ENCODE measurements at places on chromosomes 12 and 14.

DNA sequence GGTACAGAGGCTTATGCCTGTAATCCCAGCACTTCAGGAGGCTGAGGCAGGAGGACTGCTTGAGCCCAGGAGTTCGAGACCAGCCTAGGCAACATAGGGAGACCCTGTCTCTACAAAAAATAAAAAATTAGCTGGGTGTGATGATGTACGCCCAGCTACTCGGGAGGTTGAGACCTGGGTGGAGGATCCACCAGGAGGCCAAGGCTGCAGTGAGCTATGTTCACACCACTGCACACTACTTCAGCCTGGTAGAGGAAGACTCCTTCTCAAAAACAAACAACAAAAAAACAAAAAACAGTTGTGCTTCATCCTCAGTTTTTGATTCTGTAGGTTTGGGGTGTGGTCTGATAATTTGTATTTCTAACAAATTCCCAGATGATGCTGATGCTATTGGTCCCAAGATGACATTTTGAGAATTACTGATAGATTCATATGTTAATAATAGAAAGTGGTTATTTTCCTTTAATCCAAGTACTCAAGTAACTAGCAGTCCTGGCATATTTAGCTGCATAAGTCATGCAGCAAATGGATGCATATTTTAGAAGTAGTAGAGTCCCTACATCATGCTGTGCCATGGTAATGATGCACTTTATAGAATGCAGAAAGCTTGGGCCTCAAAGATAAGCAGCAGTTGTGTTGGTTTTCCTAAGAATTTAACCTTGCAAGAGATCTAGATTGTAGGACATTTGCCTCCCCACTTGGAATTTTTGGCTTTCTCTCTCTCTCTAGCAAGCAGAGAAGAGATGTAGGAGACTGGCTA, 76.1 kb upstream of the PAWR start:
- H3K36me3 ChIP-seq: no peaks in the 10 kb centered on the region
- DNase-seq: no peak
- H3K27me3 ChIP-seq: no peaks in the 10 kb centered on the region
- H3K27ac ChIP-seq: no peak overlapping the region
- H3K4me1 ChIP-seq: no peaks in the 10 kb centered on the region
- H3K4me3 ChIP-seq: no peak overlapping the region

GRCh38 chr12:47367912-47368537, 288.3 kb upstream of the AMIGO2 start:
- no peak overlapping the region for H3K27ac ChIP-seq
- no peak for DNase-seq
- peak overlapping the region; percentile 1 for H3K4me3 ChIP-seq
- no peaks in the 10 kb centered on the region for H3K27me3 ChIP-seq

GRCh38 chr12:83210933-83211332, 524.2 kb downstream of the TMTC2 start:
- no peaks in the 10 kb centered on the region for H3K4me1 ChIP-seq
- DNase-seq: no peak
- no peak overlapping the region for H3K27ac ChIP-seq
- no peak overlapping the region for H3K4me3 ChIP-seq
- H3K36me3 ChIP-seq: no peaks in the 10 kb centered on the region

DNA sequence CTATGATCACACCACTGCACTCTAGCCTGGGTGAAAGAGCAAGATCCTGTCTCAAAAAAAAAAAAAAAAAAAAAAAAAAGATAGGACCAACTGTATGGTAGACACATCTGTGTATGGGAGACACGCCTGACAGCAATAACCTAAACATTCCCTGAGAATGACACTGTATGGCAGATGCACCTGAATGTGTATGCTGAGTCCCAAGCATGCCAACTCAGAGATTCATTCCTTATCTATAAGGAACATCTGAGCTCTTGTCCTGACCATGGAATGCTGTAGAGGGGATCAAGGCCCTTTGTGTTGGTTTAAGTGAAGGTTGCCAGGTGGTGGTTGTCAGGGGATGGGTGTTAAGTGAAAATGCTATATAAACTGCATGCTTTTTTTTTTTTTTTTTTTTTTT, 19.2 kb upstream of the LGALS3 start:
- no peaks in the 10 kb centered on the region for H3K4me1 ChIP-seq
- no peaks in the 10 kb centered on the region for H3K27me3 ChIP-seq
- no peak for DNase-seq
- H3K27ac ChIP-seq: no peak overlapping the region

- no peak for DNase-seq
- H3K36me3 ChIP-seq: no peaks in the 10 kb centered on the region
- peak overlapping the region; percentile 76 for H3K27ac ChIP-seq
- H3K4me1 ChIP-seq: peaks cover 45% of the 10 kb centered on the region
Measured at GRCh38 chr14:88004506-88005036, 364 bp upstream of the GPR65 start.

- no peaks in the 10 kb centered on the region for H3K4me1 ChIP-seq
- no peak for DNase-seq
- no peak overlapping the region for H3K27ac ChIP-seq
- no peaks in the 10 kb centered on the region for H3K27me3 ChIP-seq
- H3K4me3 ChIP-seq: no peak overlapping the region
- no peaks in the 10 kb centered on the region for H3K36me3 ChIP-seq
Measured at GRCh38 chr12:102507301-102507700, 26.9 kb upstream of the IGF1 start.

DNA sequence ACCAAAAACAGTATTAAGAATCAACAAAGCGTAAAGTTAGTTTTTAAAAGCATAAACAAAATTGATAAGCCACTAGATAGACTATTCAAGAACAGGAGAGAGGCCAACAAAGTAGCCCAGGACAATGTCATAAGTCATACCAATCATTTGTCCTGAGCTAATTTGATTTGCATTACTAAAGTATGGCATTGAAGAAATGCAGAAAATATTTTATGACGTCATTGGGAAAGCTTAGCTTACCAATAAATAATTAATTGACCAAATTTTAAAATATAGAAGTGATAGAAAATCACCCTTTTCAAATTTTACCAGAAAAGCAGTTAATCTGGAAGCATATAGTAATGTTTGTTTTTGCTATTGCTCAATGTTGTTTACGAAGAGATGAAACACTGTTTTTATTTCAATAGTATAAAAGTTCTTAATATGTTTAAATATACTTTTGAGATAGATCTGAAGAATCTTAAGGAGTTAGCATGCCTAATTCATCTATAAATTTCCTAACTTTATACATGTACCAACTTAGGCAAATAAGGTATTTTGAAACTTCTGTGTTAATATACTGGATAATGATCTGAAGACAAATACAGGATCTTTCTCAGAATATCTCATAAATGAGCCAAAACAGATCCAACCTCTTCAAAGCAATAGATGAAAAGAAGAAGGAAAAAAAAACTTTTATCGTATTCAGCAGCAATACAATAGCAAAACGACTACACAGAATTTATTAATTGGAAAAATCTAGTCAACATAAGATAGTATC, 1118.5 kb downstream of the SLC16A7 start:
- H3K36me3 ChIP-seq: no peaks in the 10 kb centered on the region
- H3K27ac ChIP-seq: no peak overlapping the region
- no peaks in the 10 kb centered on the region for H3K4me1 ChIP-seq
- H3K4me3 ChIP-seq: no peak overlapping the region
- no peaks in the 10 kb centered on the region for H3K27me3 ChIP-seq

DNA sequence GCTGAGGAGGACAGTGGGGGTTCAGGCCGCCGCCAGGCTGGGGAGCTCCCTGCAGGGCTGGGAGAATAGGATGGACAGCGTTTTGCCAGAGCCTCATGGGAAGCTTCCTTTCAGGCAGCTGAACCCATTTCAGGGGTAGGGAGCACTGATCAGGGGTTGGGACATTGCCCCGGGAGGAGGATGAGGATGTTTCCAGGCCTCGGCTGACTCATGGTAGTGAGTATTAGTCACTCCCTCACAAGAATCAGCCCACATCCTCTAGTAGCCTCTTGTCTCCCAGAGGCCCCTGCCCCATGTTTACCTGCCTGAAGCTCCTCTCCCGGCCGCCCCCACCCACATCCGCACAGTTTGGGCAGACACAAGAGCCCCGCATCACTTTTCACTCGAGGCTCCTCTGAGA, 89.8 kb downstream of the ZFP36L1 start:
- H3K27ac ChIP-seq: no peak overlapping the region

DNA sequence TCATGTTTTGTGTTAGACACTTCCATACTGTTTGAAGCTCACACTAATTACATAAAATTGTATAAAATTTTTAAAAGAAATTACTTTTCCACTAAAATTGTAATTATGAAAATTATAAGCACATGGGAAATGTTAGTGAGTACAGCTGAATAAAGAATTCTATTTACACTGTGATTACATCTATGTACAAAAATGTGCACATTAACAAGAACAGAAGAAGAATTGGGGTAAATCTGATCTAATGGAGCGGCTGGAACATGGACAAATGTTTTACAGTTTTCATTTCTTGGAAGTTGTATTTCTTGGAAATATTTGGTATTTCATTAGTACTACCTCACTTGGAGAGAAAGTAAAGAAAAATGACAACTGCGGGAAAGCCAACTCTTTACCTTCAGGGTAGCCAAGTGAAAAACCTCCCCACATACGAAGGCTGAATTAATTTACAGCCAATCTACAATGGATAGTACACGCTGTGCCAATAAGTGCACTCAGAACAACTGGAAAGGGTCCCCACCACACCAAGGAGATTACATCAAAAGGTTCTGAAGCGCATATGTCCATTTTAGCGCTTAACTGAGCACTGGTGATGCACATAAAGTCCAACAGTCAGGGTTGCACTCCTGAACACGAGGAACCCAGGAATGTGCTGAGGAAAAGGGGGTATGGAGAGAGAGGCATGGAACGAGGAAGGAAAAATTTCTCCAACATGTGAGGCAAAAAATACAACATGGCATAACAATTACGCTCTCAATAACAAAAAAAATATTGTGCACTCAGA, 17.5 kb downstream of the MED13L start:
- no peaks in the 10 kb centered on the region for H3K27me3 ChIP-seq
- H3K4me1 ChIP-seq: peaks cover 46% of the 10 kb centered on the region
- no peak overlapping the region for H3K27ac ChIP-seq
- H3K36me3 ChIP-seq: no peaks in the 10 kb centered on the region
- no peak for DNase-seq

- no peaks in the 10 kb centered on the region for H3K27me3 ChIP-seq
- no peak overlapping the region for H3K27ac ChIP-seq
- no peak overlapping the region for H3K4me3 ChIP-seq
- no peak for DNase-seq
- H3K36me3 ChIP-seq: no peaks in the 10 kb centered on the region
- peaks cover 3% of the 10 kb centered on the region for H3K4me1 ChIP-seq
Measured at GRCh38 chr12:46124132-46124847, 133.9 kb upstream of the SCAF11 start.

- H3K27ac ChIP-seq: no peak overlapping the region
- no peak for DNase-seq
- no peaks in the 10 kb centered on the region for H3K27me3 ChIP-seq
- no peak overlapping the region for H3K4me3 ChIP-seq
Measured at GRCh38 chr12:84698576-84699333, 213.8 kb downstream of the SLC6A15 start.

DNA sequence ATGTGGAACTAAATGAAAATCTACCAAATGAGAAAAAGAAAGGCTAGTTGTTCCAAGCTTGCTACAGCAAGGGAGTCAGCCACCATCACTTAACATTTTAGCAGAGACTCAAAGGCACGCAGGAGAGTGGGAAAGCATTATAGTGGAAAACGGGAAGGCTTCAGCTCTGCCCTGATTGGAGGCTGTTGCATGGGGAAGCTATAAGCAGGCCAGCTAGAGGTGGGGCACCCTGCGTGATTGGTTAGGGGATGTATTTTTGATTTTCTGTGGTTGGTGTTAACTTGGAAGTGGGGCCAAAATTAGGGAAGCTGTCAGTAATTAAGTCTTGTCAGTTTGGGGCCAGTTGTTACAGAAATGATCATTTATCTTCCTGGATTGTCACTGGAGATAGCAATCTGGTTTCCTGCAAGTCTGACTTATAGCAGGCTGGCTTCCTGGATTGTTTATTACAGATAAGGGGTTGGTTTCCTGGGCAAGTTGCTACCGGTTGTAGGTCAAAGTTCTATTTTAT, 93.9 kb downstream of the FAR2 start:
- no peak overlapping the region for H3K4me3 ChIP-seq
- DNase-seq: no peak
- no peaks in the 10 kb centered on the region for H3K4me1 ChIP-seq
- H3K27ac ChIP-seq: no peak overlapping the region
- H3K27me3 ChIP-seq: no peaks in the 10 kb centered on the region

GRCh38 chr14:71554323-71554722, 377.9 kb upstream of the RGS6 start:
- no peaks in the 10 kb centered on the region for H3K27me3 ChIP-seq
- H3K27ac ChIP-seq: no peak overlapping the region
- H3K4me3 ChIP-seq: no peak overlapping the region
- DNase-seq: no peak
- peaks cover 48% of the 10 kb centered on the region for H3K4me1 ChIP-seq

- no peak for DNase-seq
- no peak overlapping the region for H3K4me3 ChIP-seq
- no peaks in the 10 kb centered on the region for H3K4me1 ChIP-seq
- no peaks in the 10 kb centered on the region for H3K27me3 ChIP-seq
- H3K27ac ChIP-seq: no peak overlapping the region
Measured at GRCh38 chr12:7612851-7613250, 52.9 kb downstream of the APOBEC1 start.

DNA sequence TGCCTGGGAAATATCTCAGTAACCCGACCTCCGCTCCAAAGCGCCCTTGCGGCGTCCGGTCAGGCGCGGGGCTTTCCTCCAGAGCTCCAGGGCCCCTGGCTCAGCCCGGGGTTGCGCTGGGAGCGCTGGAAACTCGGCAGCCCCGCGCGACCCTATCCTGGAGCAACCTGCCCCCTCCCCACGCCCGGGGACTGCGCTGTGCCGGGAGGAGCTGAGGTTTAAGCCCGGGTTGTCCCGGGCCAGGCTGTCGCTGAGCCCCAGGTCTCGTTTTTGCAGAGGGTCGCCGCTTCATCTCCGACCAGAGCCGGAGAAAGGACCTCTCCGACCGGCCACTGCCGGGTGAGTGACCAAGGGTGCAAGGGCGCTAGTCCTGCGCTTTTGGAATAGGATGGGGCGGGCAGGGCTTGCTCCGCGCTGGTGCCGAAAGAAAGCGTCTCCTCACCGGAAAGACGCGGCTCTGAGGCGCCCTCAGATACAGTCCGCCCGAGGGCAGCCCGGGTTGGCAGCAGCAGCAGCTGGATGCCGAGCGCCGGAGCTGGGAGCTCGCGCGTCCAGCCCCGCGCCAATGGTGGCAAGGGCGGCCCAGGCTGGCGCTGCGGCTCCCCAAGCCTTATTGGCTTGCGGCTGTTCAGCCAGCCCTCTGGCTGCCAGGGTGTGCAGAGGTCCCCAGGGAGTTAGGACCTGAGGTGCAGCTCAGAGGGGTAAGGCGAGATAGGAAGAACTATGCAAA, 1.5 kb downstream of the SPX start:
- H3K27me3 ChIP-seq: peaks cover 6% of the 10 kb centered on the region
- no peaks in the 10 kb centered on the region for H3K4me1 ChIP-seq
- peak; percentile 45 for DNase-seq
- no peak overlapping the region for H3K27ac ChIP-seq
- H3K4me3 ChIP-seq: peak overlapping the region; percentile 56
- no peaks in the 10 kb centered on the region for H3K36me3 ChIP-seq

DNA sequence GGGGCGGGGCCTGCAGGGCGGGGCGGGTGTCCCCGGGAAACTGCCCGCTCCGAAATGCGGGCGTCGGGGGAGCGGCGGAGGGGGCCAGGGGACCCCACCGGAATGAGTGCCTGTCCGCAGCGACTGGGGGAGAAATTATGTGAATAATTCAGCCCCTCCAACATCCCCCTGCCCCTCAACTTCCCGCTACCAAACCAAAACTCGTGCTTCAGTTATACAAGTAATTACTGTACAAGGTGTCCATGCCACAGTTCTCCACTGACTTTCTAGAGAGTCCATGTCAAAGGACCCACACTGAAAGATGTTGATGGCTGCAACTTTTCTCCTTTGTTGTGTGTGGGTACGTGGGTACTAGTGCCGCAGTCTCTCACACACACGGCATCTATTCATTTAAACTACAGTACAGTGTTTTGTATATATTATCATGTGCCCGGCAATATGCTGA, 414 bp upstream of the CDK17 start:
- H3K4me3 ChIP-seq: peak overlapping the region; percentile 61
- H3K27me3 ChIP-seq: no peaks in the 10 kb centered on the region
- no peak for DNase-seq
- H3K27ac ChIP-seq: peak overlapping the region; percentile 82

Measured in CD8-positive, alpha-beta memory T cell (primary cell).